ENCODE measurements at places on chromosomes 2 and 18. TPM values are rescaled to one million over a fixed set of nuclear protein-coding genes. Genes with fewer than 3 reads are reported as not detected.

DNA sequence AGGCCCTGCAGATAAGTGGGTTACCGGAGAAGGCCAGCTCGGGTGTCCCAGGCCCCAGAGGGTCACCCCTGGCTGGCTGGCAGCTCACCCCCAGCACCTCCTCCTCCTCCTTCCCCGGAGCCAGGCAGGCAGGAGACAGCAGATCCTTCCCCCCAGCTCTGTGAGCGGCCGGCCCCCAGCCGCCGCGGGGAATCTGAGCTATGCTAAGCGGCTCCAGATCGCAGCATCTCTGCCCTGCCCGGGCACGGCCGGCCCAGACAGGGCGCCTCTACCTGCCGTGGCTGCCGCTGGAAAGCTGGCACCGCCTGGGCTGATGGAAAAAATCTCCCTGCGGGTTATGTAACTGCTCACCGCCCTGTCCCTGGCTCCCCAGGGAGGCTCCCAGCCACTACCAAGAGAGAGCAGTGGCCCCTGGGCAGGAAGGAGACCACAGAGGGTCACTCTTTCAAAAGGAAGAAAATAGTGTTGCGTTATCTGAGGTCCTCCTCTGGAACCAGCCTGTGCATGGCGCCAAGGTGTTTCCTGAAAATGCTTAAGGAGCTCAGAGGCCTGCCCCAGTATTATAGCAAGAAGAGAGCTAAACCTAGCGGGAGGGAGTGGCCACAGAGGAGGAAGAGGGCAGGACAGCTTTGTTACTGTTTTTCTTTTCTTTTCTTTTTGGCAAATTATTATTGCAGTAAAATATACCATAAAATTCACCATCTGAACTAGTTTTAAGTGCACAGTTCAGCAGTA lies 179.0 kb downstream of the SMAD7 start:
- no peak overlapping the region for H3K4me3 ChIP-seq
- DNase-seq: peak; percentile 53
- no peaks in the 10 kb centered on the region for H3K27me3 ChIP-seq
- no peaks in the 10 kb centered on the region for H3K36me3 ChIP-seq

GRCh38 chr2:132797556-132797955 lies 127.6 kb upstream of the LYPD1 start:
- no peaks in the 10 kb centered on the region for H3K27me3 ChIP-seq
- no peak overlapping the region for H3K4me3 ChIP-seq
- no peaks in the 10 kb centered on the region for H3K4me1 ChIP-seq
- DNase-seq: no peak

DNA sequence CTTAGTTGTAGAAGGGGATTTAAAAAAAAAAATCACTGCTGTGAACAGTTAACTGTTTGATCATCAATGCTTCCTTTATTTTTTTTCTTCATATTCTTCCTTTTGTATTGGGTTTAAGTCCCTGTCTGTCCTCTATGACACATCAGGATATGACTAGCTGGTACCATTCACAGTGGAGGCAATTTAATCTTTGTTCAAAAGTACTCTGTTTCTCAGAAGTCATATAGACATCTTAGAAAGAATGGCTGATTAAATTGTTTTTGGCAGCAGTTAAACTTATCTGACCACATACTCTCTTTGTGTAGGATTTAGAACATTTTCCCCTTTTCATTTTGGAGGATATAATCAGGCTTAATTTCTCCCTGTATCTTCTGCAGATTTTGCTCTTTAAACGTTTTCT lies 807.8 kb upstream of the CDH2 start:
- H3K27me3 ChIP-seq: no peaks in the 10 kb centered on the region
- no peaks in the 10 kb centered on the region for H3K36me3 ChIP-seq
- H3K4me1 ChIP-seq: no peaks in the 10 kb centered on the region
- no peak overlapping the region for H3K4me3 ChIP-seq
- no peak for DNase-seq

GRCh38 chr2:45908316-45909170 lies 257.1 kb downstream of the PRKCE start:
- no peaks in the 10 kb centered on the region for H3K27me3 ChIP-seq
- no peak for DNase-seq
- H3K36me3 ChIP-seq: no peaks in the 10 kb centered on the region

DNA sequence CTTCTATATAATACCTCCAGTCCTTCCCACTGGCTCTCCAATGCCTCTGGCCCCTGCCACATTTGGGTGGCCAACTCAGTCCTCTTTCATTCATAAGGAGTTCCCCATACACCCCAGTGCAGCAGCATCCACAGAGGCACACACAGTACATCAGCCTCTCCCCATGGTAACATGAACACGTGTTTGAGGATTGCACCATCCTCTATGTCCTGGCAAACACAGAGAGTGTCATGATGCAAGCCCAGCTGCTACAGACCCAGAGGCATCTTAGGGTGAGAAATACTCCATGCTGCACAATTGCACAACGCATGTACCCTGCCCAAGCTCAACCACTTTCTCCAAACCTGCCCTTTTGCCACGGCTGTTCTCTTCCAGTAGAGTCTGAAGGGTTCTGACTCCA lies 11.5 kb downstream of the IGFBP5 start:
- peak overlapping the region; percentile 37 for H3K27ac ChIP-seq
- peaks cover 93% of the 10 kb centered on the region for H3K4me1 ChIP-seq
- DNase-seq: no peak
- peaks cover 43% of the 10 kb centered on the region for H3K36me3 ChIP-seq
- H3K4me3 ChIP-seq: no peak overlapping the region
- no peaks in the 10 kb centered on the region for H3K27me3 ChIP-seq

Gene ENOSF1
- 27.1 TPM for total RNA-seq

DNA sequence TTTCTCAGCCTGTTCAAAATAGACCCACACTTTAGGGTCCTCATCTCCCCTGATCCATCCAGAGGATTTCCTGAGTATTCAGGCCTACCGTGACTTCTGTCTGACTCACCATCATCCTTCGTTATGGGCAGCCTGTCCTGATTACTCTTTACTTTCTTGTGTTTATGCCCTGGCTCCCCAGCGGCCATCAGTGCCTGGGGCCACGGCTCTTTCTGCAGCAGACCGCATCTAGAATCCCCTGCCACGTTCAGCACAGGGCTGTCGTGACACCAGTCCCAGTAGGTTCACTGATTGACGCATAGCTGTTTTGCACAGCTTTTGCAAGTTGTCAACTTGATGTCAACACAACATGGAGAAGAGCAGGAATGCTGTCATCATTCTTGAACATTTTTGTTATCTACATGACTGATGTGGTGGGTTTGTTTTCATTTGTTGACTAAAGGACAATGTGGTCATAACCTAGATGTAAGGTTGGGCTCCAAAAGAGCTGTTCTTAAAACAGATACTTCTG lies 225.6 kb downstream of the HAUS1 start:
- DNase-seq: no peak
- H3K4me3 ChIP-seq: no peak overlapping the region
- H3K4me1 ChIP-seq: peaks cover 2% of the 10 kb centered on the region
- no peaks in the 10 kb centered on the region for H3K27me3 ChIP-seq
- no peak overlapping the region for H3K27ac ChIP-seq
- H3K36me3 ChIP-seq: no peaks in the 10 kb centered on the region

Gene ASXL3
- 8.9 TPM for total RNA-seq

Gene PSMA8
- 0.16 TPM for total RNA-seq

Gene POMC
- 3.1 TPM for total RNA-seq

Gene LDLRAD4
- 36.8 TPM for total RNA-seq

DNA sequence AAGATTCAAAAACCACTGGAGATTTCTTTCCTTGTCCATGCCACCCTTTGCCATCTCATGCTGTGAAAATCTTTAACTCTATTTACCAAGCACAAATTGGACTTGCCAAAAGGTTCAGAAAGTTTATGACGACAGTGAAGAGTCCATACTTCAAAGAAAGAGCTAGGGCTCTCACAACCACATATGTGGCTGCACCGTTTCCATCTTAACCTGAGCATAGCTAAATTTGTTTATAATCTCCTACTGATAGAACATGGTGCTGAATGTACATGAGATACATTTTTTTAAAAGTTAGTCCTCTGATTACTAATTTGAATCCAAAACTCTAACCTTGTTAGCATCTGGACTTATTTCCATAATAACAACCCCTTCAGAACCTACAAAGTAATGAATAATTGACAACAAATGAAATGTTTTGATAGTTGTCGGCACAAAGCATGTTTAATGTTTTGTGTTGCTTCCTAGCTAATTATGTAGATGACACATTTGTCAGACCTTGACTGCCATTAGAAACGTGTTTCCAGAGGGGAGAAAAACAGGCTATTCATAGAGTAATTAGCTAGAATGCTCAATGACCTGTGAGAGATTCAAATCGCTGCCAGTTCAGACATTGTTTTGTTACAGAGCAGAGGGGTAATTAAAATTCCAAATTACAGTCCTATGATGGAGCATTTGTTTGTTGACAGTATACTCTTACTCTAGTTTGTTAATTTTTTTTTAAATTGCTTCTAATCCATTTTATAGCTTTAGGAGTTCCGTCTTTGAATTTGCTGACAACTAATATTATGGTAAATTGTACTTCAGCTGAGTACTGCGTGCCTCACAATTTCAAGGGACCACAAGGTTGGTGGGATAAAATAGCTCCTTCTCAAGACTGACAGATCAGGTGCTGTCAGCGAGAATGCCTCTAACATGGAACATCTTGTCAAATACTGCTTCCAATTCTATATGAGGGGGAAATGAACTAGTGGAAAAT lies 31.8 kb downstream of the ARHGAP15 start:
- H3K27me3 ChIP-seq: no peaks in the 10 kb centered on the region
- no peaks in the 10 kb centered on the region for H3K36me3 ChIP-seq
- DNase-seq: no peak
- no peak overlapping the region for H3K4me3 ChIP-seq

- no peaks in the 10 kb centered on the region for H3K27me3 ChIP-seq
- no peak for DNase-seq
- H3K27ac ChIP-seq: no peak overlapping the region
- no peak overlapping the region for H3K4me3 ChIP-seq
- peaks cover 66% of the 10 kb centered on the region for H3K36me3 ChIP-seq
- H3K4me1 ChIP-seq: no peaks in the 10 kb centered on the region
Observed at GRCh38 chr2:70986499-70987189, 8.0 kb downstream of the TEX261 start.

- no peak overlapping the region for H3K27ac ChIP-seq
- no peaks in the 10 kb centered on the region for H3K4me1 ChIP-seq
- DNase-seq: no peak
- no peaks in the 10 kb centered on the region for H3K36me3 ChIP-seq
- H3K4me3 ChIP-seq: no peak overlapping the region
- H3K27me3 ChIP-seq: no peaks in the 10 kb centered on the region
Observed at GRCh38 chr2:127056086-127056485, 50.9 kb downstream of the BIN1 start.

GRCh38 chr2:138504546-138505235 lies 3.1 kb downstream of the SPOPL start:
- no peaks in the 10 kb centered on the region for H3K27me3 ChIP-seq
- no peaks in the 10 kb centered on the region for H3K36me3 ChIP-seq
- H3K4me1 ChIP-seq: peaks cover 23% of the 10 kb centered on the region
- no peak for DNase-seq
- peak overlapping the region; percentile 95 for H3K4me3 ChIP-seq

- no peak overlapping the region for H3K4me3 ChIP-seq
- H3K4me1 ChIP-seq: peaks cover 8% of the 10 kb centered on the region
- H3K36me3 ChIP-seq: no peaks in the 10 kb centered on the region
- no peak for DNase-seq
- H3K27me3 ChIP-seq: no peaks in the 10 kb centered on the region
Observed at GRCh38 chr2:122203523-122203922, 448.1 kb downstream of the TSN start.

Measured in heart left ventricle (tissue), 16 donors.